ENCODE measurements at places on chromosomes 7 and 10. TPM values are rescaled to one million over a fixed set of nuclear protein-coding genes. Genes with fewer than 3 reads are reported as not detected.

- no peaks in the 10 kb centered on the region for H3K4me1 ChIP-seq
- no peak for DNase-seq
- H3K27ac ChIP-seq, result no peak overlapping the region
- H3K27me3 ChIP-seq, result no peaks in the 10 kb centered on the region
Observed at GRCh38 chr7:77679608-77680007, 16.7 kb upstream of the RSBN1L start.

NEBL gene
- 0.08 TPM for total RNA-seq

GRCh38 chr7:27459021-27459730, 203.5 kb downstream of the HIBADH start:
- no peak for DNase-seq
- no peaks in the 10 kb centered on the region for H3K27me3 ChIP-seq
- no peak overlapping the region for H3K27ac ChIP-seq
- no peaks in the 10 kb centered on the region for H3K36me3 ChIP-seq
- H3K4me1 ChIP-seq, result no peaks in the 10 kb centered on the region

- H3K27me3 ChIP-seq, result no peaks in the 10 kb centered on the region
- H3K36me3 ChIP-seq, result no peaks in the 10 kb centered on the region
- no peak overlapping the region for H3K4me3 ChIP-seq
- DNase-seq, result no peak
Observed at GRCh38 chr10:43076311-43076875, 476 bp upstream of the RET start.

DNA sequence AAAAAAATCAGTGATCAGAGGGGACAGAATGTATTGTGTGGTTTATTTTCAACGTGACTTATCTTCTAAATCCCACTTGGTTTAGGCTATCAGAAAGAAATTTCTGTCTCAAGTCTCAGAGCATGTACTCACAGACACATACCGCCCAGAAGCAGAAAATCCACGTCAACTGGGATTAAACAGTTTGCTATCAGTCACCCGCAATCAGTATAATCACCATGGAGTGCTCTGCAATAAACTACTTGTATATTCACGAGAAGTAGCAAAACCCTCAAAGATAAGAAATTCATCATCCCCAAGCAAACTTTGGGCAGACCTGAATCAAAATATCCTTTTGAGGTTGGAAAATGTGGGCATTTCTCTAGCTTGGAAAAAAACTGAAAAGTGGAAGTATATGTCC, 259.1 kb downstream of the FGFR2 start:
- H3K27ac ChIP-seq, result no peak overlapping the region
- no peak overlapping the region for H3K4me3 ChIP-seq
- H3K27me3 ChIP-seq, result no peaks in the 10 kb centered on the region
- peaks cover 6% of the 10 kb centered on the region for H3K4me1 ChIP-seq

- no peaks in the 10 kb centered on the region for H3K36me3 ChIP-seq
- peaks cover 11% of the 10 kb centered on the region for H3K4me1 ChIP-seq
- H3K27ac ChIP-seq, result no peak overlapping the region
- no peak overlapping the region for H3K4me3 ChIP-seq
Observed at GRCh38 chr7:116630932-116631671, 40.9 kb upstream of the MET start.

PHKG1 gene
- 1.4 TPM for total RNA-seq

DNA sequence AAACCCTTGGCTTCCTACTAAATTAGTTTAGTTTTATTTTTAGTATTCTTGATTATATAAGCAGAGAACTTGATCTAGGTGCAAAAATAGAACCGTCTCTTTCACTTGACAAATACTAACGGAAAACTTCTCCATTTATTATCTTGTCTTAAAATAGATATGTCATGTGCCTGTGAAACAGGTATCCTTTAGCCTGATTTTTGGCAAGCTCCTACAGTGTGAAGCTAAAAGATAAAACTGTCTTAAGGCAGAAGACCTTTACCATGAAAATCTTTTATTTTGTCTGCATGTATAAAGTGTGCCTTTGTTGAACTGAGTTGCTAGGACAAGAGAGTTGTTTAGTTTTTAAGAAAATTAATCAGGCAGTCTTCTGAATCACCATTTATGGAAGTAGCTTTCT, 90.6 kb downstream of the CYP51A1 start:
- DNase-seq, result no peak
- no peak overlapping the region for H3K27ac ChIP-seq
- H3K36me3 ChIP-seq, result peaks cover 59% of the 10 kb centered on the region
- no peak overlapping the region for H3K4me3 ChIP-seq
- H3K27me3 ChIP-seq, result no peaks in the 10 kb centered on the region

DNA sequence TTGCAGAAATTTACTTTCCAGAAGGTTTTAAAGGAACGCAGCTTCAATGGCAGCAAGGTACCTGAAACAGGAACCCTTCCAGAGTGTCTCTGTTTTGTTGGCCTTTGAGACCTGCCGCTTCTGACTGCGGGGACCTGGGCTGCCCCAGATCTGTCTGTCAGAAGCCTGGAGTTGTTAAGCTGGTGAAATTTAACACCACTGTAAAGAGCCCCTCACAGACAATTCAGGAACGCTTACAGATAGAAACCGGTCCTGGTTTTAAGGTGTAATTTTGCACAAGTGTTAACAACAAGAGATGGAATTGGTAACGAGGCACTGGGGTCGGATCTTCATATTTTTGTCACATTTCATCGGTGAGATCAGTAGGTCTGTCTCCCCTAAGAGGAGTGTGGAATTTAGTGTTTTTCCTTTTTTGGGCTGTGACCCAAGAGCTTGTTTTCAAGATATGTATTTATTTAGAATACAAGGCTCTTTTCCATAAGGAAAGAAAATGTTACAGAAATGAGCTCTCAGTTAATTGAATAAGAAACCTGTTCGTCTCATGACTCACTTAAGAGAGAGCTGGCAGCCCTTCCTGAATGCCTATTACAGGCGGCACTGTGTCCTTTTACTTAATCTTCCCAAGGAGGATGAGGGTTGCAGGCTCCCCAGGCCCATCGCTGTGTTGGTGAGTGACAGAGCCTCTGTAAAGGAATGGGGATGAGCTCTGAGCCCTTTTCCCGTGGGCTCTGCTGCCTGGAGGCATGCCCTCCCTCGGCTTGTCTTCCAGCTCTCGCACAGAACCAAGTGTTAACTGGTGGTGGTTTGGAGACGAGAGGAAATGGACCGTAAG, 168.7 kb downstream of the CUX1 start:
- DNase-seq, result no peak
- H3K36me3 ChIP-seq, result no peaks in the 10 kb centered on the region
- H3K27me3 ChIP-seq, result no peaks in the 10 kb centered on the region
- no peak overlapping the region for H3K27ac ChIP-seq

- no peak for DNase-seq
- H3K4me1 ChIP-seq, result no peaks in the 10 kb centered on the region
- H3K27ac ChIP-seq, result no peak overlapping the region
- H3K4me3 ChIP-seq, result no peak overlapping the region
- H3K27me3 ChIP-seq, result no peaks in the 10 kb centered on the region
- no peaks in the 10 kb centered on the region for H3K36me3 ChIP-seq
Observed at GRCh38 chr7:644381-645305, 81.9 kb upstream of the DNAAF5 start.

All from SJCRH30 (cell line).